Bone marrow (tissue), 2 donors: ENCODE measurements at places on chromosomes 1 and 21.

GRCh38 chr1:30816211-30817076, 58.9 kb upstream of the LAPTM5 start:
- no peak for DNase-seq

- DNase-seq = no peak
Measured at GRCh38 chr1:117631359-117632160, 25.7 kb downstream of the TENT5C start.

GRCh38 chr1:14817223-14818170, 219.0 kb downstream of the KAZN start:
- no peak for DNase-seq

DNA sequence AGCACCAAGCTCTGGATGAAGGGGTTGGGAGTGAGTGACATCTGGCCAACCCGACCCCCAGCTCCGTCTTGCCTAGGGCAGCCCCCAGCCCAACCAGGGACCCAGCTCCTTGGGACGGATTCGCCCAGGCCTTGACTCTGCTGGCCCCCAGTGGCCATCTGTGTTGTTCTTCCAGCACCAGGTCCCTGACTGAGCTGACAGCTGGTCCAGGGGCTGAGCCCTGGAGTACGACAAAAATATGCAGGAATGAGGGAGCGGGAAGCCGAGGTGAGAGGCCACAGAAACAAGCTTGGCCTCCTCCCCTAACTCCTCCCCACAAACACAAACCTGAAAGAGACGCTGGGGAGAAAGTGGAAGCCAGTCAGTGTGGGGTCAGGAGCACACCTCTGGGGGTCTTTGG, 55.0 kb upstream of the PAX7 start:
- DNase-seq = no peak

GRCh38 chr21:17045214-17045853, 467.5 kb upstream of the CXADR start:
- no peak for DNase-seq

DNA sequence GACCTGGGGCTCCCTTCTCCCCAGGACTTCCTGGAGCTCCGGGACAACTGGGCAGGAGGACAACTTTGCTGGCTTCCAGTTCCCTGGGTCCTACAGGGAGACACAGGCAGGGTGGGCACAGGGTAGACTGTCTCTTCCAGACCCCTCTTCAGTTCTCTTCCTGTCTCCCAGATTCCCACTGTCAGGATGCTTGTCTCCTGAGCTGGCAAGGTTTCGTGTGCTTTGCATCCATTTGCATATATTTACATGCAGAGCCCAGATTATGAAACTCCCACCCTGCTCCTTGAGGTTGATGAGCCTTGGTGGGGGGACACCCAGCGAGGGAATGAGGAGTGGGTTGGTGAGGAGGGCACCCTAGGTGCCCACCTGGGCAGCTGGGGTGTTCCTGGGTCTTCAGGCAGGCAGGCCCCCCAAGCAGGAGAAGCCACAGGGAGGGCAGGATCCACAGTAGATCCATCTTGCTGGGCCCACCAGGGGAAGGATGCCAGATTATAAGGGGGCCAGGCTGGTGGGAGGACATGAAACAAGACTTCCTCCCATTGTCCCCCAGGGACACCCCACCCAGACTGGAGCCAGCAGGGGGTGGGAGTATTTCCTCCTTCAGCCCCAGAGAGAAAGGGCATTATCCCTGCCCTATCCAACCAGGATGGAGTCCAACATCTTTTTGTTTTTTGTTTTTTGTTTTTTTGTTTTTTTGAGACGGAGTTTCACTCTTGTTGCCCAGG, at the start of gene FCN3:
Gene FCN3 (minus strand): TSS at position 463 of the 725 bp plus-strand sequence. CDS start 6 bp downstream, at position 457.
- DNase-seq = no peak

DNA sequence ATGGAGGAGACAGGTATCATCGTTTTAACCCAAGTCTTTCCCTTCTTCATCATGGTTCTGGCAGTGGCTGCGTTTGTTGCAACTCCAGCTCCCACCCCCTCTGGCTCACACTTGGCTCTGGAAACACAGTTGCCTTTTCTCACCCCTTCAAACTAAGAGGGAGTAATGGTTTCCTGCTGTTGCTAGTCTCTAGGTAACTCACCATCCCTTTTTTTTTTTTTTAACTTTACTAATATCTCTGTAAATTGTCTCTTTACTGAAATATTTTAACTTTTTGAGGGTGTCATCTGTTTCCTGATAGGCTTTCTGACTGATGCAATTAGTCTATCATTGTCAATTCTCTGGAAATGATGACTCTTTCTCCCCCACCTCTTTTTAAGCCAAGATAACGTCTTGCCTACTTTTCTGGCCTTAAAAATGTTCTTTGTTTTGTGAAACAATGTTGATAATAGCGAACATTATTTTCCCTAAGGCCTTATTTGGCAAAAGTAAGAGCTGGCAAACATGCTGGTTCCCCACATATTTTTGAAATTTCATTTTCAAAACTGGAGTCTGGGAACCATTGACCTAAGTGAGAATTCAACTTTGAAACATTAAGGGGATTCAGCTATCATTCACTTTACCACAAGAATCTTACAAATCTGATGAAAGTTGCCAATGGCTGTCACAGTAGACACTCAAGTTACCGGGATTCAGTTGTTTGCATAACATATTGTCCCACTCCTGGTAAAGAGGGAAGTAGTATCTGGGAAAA, 85.3 kb downstream of the LEPR start:
- DNase-seq = no peak

GRCh38 chr1:62325681-62326080, 6.4 kb upstream of the KANK4 start:
- no peak for DNase-seq

DNA sequence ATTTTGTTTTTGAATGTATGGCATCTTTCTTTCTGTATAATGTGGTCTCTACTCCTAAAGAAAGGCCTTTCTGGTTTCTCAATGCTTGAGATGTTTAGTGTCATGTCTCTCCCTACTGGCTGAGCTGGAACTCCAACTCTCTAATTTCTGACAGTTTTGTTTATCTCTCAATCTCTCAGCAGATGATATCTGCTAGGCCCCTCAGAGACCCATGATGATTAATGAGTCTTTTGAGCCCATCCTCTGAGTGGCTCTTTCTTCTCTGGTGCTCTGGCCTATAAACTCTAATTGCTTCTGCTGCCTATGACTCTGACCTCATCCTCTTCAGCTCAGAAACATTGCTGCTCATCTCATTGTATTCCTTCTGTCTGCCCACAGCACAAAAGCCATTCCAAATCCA, 46.6 kb downstream of the CRB1 start:
- no peak for DNase-seq

- no peak for DNase-seq
Measured at GRCh38 chr1:170659399-170660035, 4.4 kb upstream of the PRRX1 start.

GRCh38 chr1:234605399-234605982, 4.5 kb downstream of the IRF2BP2 start:
- no peak for DNase-seq

GRCh38 chr1:184823080-184823479, 68.4 kb upstream of the EDEM3 start:
- DNase-seq = no peak

DNA sequence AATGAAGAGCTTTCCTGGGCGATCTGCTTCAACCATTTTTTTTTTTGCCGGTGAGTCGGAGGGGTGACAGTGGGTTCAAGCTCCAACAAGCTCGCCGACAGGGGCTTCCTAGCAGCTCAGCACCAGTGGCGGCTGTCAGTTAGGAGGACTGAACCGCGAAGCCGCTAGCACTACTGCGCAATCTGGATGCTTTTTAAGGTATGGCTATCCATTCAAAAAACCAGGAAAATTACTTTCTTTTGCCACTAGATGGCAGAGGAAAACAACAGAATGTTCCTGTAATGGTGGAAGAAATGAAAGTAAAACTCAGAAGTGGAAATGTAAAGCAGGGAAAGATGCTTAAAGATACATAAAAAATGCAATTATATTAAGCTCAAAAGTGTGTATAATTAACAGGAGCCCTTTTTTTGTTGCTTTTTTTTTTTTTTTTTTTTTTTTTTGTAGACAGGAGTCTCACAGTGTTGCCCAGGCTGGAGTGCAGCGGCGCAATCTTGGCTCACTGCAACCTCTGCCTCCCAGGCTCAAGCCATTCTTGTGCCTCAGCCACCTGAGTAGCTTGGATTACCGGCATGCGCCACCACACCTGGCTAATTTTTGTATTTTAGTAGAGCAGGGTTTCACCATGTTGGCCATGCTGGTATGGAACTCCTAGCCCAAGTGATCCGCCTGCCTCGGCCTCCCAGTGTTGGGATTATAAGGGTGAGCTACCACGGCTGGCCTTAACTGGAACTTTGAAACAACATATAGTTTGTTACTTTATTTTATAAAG, 8.5 kb downstream of the KYAT3 start:
- DNase-seq = no peak

GRCh38 chr21:17709266-17709611, 96.5 kb upstream of the BTG3 start:
- DNase-seq = no peak

GRCh38 chr1:69707103-69707502, 139.4 kb downstream of the LRRC7 start:
- no peak for DNase-seq

DNA sequence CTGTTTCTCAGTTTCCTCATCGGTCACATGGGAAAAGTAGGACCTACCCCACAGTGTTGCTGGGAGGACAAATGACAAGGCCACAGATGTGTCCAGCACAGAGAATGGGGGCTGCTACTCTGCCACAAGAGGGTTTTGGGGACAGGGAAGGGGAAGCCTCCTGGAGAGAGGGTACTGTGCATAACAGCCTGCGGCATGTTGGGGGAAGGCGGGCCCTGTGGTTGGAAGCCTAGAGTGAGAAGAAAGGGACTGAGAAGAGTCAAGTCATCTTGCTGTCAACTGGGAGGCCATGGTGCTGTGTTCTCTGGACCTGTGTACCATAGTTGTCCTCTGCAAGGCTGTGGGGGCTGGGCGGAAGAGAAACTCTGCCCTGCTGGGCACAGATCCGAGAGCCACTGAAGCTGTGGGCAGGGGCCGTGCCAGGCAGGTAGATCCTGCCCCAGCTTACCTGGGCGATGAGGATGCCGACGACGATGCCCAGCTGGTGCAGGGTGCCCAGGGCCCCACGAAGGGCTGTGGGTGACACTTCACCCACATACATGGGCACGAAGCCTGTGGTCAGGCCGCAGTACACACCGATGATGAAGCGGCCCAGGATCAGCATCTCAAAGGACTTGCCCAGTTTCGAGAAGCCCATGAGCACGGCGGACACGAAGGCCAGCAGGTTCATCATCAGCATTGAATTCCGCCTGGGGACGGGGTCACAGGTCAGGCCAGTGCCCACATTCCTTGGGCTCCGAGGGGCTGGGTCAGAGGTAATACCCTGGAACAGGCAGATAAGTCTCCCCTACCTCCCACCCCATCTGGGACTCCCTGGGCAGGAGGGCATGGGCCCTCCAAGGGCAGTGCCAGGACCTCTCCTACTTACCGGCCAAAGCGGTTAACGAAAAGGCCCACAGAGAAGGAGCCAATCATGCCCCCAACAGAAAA, 28.2 kb downstream of the SLC2A1 start:
- DNase-seq = no peak

DNA sequence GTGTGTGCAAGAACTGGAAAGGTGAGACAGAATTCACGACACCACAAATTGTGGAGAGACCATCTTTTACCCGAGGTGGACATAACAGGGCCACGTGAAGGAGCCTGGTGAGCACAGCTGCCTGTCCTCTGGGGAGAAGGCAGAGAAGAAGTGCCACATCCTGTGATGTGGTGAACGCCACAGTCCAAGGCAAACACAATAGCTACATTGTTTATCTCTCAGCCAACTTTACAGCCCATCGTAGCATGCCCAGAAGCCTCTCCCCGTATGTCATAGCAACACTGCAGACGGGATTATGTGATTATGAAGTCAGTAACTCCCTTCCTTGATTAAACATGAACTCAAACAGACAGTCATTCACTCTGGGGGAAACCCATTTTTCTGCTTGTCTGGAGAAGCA, 612.2 kb downstream of the SMYD3 start:
- no peak for DNase-seq

- no peak for DNase-seq
Measured at GRCh38 chr1:37602750-37603694, 7.3 kb upstream of the GNL2 start.
